Central memory CD8-positive, alpha-beta T cell (primary cell): ENCODE measurements at places on chromosomes 4 and X.

DNA sequence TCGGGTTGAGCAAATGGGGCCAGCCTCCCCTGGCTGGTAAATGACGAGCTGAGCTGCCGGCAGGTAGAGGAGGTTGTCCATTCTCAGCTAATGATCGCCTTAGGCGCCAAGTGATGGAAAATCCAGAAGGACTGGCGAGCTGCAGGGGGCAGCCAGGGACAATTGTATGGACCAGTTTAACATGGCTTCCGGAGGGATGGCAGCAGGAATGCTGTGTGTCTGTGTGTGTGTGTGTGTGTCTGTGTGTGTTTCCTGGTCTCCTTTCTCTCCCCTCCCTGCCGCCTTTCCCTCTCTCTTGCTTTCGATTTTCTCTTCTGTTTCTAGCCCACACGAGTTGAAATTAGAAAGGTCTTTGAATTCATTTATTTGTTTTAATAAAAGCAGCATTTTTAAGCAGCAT, 45.2 kb upstream of the BCOR start:
- no peak for DNase-seq

DNA sequence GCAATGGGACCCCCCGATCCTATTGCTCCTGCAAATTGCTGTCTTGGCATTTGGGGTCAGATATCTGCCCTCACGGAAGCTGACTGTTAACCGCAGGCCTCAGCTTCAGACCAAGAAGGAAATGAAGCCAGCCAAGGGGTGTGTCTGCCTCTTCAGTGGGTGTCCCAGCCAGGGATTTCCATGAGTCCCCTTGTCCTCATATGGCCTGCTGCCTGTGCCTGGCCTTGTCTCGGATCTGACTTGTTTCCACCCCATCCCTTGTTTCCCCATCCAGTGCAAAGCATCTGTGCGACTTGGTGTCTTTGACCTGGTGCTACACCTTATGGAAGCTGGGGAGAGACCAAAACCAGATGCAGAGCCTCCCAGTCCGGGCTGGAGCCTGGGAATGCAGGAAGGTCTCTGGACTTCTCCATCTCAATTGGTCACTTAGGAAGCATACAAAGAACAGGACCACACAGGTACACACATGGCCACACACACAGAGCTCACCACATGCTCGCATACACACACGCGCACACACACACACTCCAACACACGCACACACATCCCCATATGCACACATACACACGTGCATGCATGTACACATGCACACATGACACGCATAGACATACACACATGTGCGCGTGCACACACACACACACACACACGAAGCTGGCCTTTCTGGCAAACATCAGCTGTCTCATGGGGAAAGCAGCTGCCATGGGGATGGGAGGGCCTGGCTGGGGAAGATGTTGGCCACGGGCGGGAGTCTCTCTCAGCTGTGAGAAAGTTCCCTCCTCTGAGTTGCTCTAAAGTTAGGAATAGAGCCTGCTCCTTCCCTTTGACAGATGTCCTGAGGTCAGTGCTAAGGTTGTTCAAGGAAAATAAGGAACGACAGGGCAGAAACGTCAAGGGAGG, 65.5 kb downstream of the CRMP1 start:
- no peak for DNase-seq

DNA sequence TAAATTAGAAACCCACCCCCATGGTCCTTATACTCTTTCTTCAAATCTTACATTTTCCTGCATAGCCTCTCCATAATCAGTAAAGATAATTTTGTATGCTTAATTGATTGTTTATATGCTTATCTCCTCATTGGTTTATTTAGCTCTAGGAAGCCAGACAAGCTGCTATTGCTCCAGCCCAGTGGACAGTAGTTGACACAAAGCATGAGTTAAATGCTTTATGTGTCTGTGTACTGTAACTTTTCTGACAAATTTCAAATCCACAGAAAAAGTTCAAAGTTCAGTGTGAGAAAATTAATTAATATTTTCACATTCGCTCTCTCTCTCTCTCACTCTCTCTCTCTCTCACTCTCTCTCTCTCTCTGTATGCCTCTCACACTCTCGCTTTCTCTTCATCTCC, 181.7 kb downstream of the GABRB1 start:
- no peak for DNase-seq

- DNase-seq = no peak
These were observed 255.7 kb upstream of the AR start for GRCh38 chrX:67288156-67288555.

DNA sequence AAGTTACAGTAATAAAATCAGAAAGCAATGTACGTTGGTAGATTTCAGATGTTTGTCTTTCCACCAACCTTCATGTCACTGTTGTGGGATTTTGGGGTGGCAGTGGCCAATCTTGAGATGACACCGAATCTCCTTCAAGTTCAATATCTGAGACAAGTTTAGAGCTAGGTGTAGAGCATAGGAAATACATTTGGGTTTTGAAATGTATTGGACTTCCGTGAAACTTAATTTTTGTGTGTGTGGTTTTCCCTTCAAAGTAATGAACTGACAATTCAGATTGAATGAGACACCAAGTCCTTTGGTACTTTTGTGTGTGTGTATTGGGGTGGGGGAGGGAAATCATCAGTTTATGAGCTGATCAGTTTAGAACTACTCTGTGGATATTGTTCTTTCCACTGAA, 1.8 kb downstream of the WDR44 start:
- DNase-seq = no peak
